ENCODE measurements at places on chromosomes 16 and 17.

- no peak for DNase-seq
These were observed 2.5 kb upstream of the SLC13A2 start for GRCh38 chr17:28470914-28471366.

DNA sequence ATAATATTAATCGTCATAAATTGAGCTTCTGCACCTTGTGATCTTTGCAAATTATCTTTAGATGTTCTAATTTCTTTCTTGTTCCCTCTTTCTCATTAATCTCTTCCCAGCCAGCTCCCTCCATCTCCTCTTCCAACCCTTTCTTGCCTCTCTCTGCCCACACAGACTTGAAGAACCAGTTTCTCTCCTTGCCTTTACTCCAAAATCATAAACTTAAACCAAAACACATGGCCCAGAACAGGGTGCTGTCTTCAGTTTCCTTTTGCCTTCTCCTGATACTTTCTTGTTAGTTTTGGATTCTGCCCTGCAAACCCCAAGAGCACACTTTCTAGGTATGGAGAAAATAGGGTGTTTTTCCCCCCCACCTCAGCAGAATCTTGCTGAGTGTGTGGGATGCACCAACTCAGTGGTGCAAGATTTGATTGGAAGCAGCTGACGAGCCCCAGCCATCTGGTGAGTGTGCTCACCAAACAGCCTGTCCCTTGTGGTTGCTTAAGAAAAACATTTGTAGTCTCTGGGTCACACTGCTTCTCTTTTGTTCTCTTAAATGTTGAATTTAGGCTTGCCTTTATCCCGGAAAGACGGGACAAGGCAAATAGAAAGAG lies 175.8 kb upstream of the MAF start:
- no peak for DNase-seq

- no peak for DNase-seq
These were observed 50.8 kb downstream of the DNAH17 start for GRCh38 chr17:78526231-78527025.

DNA sequence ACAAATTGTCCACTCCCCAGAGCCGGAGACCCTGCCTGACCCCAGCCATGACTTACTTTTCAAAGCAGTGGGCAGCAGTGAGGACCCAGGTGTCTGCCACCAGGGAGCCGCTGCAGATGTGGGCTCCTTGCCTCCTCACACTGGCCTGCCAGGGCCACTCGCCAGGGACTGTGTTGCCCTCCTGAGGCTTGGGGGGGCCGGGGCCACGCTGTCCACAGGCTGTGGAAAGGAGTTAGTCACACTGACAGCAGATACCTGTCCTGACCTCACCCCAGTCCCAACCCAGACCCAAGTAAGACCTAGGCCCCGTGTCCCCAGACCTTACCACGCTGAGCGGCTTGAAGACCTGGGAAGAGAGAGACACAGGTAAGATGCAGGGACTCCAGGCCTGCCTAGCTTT lies 1.3 kb downstream of the PRSS53 start:
- DNase-seq, result no peak

DNA sequence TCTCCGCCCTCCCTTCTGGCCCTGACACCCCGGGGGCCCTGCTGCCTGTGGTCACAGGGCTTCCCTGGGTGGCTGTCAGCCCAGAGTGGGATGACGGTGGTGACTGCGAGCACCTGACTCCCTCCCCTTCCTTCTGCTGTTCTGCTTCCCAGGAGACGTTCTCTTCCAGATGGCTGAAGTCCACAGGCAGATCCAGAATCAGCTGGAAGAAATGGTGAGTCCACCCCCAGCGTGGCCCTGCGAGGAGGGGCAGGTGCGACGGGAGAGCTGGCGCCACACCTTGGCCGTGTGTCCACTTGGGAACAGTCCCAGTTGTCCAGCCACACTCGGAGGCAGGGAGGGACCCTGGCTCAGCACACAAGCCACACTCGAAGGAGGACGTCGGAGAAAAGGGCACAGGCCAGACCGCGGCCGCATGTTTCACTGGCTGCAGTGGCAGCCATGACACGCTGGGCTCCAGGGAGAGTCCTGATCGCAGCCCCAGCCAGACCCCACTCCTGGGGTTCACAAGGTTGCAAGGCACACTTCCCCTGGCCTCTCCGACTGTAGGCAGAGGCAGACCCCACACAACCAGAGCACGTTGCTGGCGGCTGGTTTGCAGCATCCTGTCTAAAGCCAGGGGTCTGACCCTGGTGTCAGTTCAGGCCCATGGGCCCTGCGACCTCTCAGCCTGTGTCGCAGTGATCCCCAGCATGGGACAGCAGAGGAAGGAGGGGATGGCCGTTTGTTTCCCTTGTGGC lies 49.9 kb downstream of the BAIAP2 start:
- DNase-seq, result no peak

DNA sequence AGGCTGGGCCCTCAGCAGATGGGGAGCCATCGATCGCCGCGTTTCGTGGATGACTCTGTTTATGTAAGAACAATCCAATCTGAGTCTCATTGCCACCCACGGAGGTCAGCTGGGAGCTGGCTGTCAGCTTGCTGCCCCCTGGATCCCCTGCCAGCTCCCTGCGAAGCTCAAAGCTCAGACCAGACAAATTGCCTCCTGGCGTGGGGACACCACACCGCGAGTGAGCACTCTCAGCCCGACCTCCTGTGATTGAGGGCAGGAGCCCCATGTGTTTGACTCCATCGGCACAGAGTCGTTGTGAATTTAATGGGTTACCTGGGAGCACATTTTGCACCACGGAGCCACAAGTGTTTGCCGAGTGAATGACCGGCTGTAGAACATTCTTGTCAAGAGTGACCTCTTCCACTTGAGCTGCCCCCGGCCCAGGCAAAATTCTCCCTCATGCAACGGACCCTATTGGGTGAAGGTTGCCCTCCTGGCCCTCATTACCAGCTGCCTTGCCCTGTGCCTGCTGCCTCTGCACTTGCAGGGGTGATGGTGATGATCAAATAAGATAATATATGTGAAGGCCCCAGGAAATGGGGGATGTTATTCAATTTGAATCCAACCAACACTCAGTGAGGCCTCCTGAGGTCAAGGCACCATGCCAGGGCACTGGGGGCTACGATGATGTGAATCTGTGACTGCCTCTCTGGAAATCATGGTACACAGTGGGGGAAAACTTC lies 7.6 kb upstream of the GFAP start:
- no peak for DNase-seq

GRCh38 chr16:49602201-49602975 lies 228.8 kb downstream of the C16orf78 start:
- no peak for DNase-seq

- DNase-seq, result no peak
These were observed 4.9 kb upstream of the ACTG1 start for GRCh38 chr17:81517339-81518112.

DNA sequence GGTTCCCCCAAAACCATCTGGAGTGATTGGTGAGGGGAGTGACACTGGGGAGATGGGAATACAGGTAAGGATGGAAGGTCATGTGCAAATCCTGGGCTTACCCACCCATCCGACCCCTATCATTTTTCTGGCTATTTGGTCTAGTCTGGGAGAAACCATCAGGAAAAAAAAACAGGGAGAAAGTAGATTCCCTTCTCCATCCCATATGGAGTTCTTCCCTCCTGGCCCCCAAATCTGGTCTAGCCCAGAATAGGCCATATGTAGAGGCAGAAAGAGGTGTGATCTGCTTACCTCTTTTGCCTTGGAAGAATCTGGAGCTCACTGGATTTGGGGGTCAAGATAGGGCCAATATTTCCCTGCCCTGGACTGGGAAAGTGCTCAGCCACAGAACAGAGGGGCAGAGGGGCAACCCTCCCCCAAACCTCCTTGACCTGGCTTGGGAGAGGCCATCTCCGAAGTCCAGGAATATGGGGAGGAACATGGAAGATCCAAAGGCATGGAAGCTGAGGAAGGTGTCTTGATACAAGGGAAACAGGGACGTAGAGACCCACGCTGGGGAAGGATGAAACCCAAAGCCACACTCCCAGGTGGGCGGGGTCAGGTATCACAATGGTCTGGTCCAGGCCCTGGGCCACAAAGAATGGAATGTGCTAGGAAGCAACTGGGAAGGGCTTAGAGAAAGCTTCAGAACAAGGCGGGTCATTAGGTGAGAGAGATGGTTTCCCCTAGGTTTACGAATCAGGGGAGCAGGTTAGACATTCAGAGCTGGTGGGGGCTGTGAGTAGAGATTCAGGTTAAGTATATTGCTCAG lies 16.2 kb downstream of the CHRNB1 start:
- DNase-seq, result no peak

DNA sequence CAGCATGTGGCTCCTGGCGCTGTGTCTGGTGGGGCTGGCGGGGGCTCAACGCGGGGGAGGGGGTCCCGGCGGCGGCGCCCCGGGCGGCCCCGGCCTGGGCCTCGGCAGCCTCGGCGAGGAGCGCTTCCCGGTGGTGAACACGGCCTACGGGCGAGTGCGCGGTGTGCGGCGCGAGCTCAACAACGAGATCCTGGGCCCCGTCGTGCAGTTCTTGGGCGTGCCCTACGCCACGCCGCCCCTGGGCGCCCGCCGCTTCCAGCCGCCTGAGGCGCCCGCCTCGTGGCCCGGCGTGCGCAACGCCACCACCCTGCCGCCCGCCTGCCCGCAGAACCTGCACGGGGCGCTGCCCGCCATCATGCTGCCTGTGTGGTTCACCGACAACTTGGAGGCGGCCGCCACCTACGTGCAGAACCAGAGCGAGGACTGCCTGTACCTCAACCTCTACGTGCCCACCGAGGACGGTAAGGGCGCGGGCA lies 645 bp downstream of the NLGN2 start:
- peak; percentile 19 for DNase-seq

DNA sequence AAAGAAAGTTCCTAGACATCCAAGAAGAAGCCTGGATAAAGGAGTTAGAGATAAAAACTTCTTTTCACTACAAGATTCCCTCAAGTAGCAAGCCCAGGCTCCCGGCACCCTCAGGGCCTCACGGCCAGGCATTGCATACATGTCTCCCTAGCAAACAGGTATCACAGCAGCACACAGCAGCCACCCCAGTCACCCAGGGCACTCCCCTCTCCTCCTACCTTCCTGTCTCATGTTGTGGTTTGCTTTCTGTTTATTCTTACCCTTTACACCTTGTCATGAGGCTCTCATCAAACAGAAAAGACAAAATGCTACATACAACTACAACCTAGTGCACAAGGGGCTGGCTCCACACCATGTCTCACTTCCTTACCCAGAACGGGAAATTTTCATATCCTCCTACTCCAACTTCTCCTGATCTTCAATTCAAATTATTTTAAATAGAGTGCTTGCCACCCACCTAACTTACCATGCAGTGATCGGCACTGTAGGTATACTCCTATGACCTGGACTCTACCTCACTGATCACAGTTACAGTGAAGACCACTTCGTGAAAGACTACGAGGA lies 42.7 kb downstream of the XPO6 start:
- DNase-seq, result peak; percentile 69

- no peak for DNase-seq
These were observed 54.2 kb downstream of the CRISPLD2 start for GRCh38 chr16:84874004-84874435.

DNA sequence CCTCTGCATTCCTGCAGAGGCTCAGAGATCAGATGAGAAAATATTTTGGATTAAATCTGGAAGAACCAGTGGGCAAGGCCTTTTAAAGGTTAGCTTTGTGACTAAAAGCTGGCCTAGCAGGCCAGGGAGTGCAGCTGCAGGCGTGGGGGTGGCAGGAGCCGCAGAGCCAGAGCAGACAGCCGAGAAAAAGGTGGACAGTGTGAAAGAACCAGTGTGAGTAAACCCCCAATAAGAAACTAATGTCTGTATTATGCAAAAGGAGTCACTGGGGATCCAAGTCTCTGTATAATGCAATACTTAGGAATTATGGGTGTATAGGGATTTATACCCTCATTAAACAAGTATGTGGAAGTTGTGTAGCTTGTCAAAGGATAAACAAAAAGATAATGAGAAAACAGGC lies 21.4 kb upstream of the SPACA3 start:
- no peak for DNase-seq

- DNase-seq, result no peak
These were observed 298.3 kb upstream of the ERCC4 start for GRCh38 chr16:13621639-13622038.

GRCh38 chr17:57111386-57111785 lies 26.3 kb downstream of the AKAP1 start:
- no peak for DNase-seq

GRCh38 chr17:10776381-10776780 lies 27.5 kb downstream of the TMEM238L start:
- DNase-seq, result no peak

DNA sequence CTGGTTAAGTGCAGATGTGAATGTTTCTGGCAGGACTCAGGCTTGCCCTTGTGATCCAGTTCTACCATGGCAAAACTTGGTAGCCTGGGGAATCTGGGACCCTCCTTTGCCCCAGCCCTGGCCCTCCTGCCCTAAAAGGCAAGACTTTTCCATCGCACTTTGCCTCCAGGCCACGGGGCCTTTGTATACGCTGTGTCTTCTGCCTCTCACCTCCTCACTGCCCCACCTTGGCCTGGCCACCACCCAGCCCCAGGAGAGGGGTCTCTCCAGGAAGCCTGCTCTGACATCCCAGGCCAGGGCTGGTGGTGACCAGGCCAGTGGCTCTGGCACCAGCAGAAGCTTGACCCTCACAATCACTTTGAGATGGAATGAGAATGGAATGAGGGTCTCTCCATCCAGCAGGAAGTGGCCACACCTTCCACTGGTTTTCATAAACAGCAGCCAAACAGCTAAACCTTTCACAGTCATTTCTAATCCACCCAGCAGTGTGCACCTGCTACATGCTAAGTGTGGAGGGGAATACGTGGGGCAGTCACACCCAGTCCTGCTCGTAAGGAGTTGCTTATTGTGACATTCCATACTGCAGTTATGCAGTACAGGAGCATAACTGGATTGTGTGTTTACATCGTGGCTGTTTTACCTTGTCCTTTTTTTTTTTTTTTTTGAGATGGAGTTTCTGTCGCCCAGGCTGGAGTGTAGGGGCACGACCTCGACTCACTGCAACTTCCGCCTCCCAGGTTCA lies 1.6 kb upstream of the MRPL38 start:
- DNase-seq, result no peak

DNA sequence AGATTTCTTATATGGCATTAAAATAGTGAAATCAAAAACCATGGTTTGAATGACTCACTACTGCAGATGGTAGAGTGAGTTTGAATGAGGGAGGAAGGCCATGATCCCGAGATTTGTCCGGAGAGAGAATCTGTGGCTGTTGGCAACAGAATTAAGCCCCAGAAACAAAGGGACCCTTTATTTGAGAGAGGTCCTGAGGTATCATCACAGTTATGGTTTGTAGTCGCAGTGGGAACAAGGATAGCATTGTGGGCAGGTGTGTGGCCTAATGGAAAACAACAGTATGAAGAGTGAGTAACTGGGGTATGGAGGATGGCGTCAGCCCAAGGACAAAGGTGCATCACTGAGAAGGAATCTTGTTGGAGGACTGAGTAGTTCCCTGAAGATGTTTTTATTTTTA lies 8.5 kb upstream of the ZFP3 start:
- no peak for DNase-seq

DNA sequence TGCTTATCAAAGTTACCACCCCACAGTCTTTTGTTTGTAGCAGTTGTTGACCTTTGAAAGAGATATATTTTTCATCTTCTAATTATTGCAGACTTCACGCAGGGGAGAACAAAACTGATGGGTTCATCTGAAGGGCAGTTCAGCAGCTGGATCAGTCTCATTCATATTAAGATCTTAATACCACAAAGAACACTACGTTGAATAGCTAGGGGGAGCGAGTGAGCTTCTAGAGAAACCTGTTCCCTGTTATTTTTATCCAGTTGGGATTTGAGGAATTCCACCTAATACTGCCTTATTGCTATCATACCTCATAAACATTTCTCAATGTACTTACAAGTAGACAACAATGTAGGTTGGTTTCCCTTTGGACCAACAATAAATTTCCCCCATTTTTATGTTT lies 306.1 kb upstream of the KIF2B start:
- DNase-seq, result no peak

GRCh38 chr16:59783191-59783590 lies 1049.1 kb upstream of the GOT2 start:
- DNase-seq, result no peak
